ENCODE measurements at places on chromosomes 16 and 17.

DNA sequence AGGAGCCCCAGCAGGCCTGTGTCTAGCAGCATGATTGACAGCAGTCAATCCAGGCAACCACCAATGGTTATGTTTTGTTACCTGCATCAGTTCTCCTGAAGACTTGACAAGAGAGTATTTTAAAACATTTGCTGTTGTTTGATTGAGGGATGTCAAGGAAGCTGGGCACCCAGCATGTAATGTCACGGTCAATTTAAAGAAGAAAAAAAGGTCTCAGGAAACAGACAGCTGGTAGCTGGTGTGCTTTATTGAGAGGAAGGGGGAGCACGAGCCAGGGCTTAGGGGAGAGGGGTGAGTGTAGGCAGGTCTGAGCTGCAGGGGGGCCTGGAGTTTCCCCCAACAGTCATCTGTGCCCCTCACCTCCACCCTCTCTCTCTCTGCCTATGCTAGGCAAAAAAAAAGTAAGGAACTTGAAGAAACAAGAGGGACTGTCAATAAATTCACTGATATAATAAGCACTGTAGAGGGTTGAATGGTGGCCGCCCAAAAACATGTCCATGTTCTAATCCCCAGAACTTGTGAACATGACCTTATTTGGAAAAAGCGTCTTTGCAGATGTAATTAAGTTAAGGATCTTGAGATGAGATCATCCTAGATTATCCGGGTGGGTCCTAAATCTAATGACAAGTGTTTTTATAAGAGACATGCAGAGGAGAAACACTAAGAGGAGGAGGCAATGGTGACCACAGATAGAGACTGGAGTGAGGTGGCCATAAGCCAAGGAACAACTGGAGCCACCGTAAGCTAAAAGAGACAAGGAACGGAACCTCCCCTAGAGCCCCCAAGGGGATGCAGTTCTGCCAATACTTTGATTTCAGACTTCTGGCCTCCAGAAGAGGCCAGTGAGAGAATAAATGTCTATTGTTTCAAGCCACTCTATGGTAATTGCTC is 14.5 kb downstream of the TSPOAP1 start:
- DNase-seq = no peak

DNA sequence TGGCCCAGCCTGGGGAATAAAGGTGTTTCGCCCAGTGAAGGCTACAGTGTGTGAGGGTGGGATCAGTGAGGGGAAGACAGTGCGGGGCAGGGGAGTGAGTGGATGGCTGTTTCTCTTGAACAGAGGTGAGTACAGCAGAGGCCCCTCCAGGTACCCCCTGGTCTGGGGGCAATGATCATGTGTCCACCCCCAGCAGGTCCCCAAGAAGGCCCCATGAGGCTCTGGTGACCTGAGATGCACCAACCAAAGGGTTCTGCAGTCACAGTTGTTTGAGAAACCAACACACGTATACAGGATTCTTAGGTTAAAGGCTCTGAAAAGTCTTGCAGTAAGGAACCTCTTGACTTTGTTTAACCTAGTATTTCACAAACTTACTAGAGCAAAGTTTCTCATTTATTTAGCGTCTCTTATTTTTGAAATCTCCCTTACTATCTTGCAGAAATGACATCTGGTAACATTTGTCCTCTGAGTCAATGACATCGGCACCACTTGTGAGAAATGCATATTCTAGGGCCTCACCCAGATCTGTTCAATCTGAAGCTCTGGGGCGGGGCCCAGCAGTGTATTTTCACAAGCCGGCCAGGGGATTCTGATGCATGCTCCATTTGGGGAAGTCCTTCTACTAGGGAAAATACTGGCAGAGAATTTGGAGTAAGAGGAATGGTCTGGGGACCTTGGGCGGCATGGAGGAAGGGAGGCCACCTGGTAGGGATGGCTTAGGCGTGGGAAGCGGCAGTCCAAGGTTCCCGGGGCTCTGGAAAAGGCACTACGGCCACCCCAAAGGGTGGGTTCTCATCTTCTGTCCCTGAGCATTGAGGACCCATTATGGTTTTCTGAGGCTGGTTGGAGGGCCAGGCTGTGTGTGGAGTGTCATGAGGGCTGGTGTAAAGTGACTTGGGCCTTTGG is 217.3 kb downstream of the NTN1 start:
- DNase-seq = no peak

GRCh38 chr17:77049440-77049839 is 91.3 kb upstream of the SEC14L1 start:
- no peak for DNase-seq

DNA sequence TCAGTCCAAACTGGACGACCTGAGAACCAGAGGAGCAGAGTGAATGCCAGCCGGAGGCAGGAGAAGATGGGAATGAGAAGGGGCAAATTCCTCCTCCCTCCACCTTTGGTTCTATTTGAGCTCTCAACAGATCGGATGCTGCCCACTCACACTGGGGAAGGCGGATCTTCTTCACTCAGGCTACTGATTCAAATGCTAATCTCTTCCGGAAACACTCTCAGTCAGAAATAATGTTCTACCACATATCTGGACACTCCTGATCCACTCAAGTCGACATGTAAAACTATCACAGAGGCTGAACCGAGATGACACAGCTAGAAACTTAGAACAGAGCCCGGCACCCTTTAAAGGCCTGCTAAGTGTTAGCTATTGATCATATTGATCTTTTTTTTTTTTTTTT is 57.4 kb upstream of the GRIN2A start:
- DNase-seq = no peak

DNA sequence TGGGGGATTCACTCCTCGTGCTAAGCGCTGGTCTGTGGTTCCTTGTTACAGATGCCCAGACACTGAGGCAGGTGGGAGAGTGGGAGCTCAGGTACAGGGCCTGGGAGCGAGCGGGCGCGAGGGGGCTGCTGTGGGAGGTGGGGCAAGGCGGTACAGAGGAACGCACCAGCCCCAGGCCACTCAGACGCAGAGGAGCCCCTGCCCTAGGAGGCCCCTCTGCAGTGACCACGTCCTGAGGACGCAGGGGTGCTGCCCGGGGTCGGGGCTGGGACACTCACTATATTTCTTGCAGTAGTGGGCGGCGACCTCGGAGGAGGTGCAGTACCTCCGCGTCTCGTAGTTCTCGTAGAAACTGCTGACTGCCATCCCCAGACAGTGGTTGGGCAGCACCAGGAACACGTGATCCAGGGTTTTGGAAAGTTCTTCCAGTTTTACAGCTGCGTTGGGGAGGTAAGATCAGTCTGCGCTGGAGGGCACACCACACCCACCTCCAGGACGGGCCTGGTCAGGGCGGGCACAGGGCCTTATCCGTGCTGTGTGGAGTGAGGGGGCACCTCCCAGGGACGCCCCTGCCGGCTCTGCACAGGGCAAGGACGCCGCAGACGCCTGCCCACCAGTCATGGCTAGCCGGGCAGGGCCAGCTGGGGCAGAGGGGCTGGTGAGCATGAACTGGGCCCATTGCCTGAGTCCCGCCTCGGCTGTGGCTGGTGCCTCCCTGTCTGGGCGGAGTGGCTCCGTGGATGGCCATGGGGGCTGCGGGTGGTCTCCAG is 16.3 kb upstream of the RNPS1 start:
- no peak for DNase-seq

- DNase-seq = no peak
These were observed 143.7 kb upstream of the GNAO1 start for GRCh38 chr16:56047307-56048234.

DNA sequence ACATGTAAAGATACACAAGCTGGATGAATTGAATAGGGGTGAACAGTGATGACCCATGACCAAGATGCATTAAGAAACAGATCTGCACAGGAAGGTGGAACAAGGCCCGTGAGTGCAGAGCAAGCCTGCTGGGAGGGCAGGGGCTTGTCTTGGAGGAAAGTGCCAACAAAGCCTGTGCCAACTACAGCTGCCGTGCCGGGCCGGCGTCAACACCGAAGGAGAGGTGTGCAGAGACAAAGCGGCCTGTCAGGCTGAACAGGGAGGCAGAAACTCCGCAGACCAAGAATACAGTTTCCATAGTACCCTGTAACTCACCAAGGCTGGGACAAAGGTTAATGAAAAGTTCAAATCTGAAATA is 46.7 kb downstream of the ANKRD11 start:
- DNase-seq = no peak

- DNase-seq = no peak
These were observed 5.1 kb upstream of the SCNN1B start for GRCh38 chr16:23296994-23297393.

DNA sequence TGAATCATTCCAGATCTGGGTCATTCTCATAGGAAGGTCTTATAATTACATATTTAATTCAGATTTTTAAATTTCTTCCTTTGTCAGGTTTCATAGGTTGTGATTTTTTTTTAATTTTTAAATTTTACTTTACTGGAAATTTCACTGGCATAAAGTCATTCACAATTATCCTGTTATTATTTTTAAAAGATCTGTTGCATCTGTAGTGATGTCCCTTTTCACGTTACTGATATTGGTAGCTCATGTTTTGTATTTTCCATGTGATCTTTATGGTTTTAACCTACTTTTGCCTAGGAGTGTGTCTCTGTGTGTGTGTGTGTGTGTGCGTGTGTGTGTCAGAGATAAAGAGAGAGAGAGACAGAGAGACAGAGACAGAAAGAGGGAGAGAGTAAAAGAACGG is 216.6 kb upstream of the KCNJ16 start:
- DNase-seq = no peak

DNA sequence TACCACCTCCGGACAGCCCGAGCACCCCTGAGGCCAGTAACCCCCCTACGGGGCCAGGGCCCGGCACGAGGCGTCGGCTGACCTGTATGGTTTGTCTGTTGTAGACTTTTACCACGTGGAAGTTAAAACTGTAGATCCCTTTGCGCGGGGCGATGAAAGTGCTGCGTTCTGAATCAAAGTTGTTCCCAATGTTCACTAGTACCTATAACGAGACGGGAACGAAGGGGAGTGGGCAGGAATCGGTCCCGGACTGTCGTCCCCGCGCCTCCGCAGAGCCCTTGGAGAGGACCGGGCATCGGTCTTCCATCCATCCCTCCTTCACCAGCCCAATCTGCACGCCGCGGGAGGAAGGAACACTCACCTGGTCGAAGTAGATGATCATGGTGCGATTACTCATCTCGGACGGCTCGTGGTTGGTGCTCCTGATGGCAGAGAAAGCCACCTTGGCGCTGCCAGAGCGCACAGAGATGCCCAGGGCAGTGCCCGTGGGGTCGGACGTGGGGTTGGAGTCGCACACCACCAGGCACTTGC is 732 bp downstream of the CBLN1 start:
- no peak for DNase-seq

DNA sequence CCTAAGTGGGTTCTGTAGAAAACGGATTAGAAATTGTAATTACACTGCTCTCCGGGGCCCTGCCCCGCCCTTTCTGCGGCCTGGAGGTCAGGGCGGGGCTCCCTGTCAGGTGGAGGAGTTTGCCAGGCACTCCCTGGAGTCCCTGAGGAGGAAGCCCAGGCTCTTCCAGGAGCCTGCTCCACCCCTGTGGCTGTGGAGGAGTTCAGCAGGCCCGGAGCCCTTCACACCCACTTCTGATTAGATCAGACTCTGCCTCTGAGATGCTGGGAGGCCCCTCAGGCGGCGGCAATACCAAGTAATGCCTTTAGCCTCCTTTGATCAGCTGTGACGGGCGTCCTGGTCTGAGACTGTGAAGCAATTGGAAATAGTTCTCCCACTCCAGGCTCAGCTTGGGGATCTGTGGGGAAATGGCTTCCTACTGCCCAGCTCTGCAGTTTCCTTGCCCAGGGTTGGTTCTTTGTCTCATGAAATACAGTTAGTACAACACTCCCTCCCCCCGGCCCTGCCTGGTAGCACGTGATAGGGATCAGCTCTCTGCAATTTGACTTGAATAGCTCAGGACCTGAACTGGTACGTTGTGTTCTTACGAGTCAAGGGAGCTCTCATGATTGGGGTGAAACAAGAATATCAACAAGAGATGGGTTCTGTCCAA is 22.3 kb downstream of the BAIAP2 start:
- DNase-seq = no peak

GRCh38 chr16:70646260-70647241 is at the start of gene IL34:
Gene IL34 (plus strand): TSS chr16:70646559. CDS start chr16:70646948, 389 bp downstream.
- no peak for DNase-seq

- DNase-seq = no peak
These were observed 75.8 kb downstream of the TEX14 start for GRCh38 chr17:58615768-58616659.

Measured in fibroblast of skin of abdomen (primary cell).